ENCODE measurements at places on chromosomes 4 and X.

- no peak for DNase-seq
These were observed 201.0 kb downstream of the SPRY1 start for GRCh38 chr4:123597586-123597985.

GRCh38 chr4:1952058-1952700, 56.6 kb downstream of the NELFA start:
- no peak for DNase-seq

DNA sequence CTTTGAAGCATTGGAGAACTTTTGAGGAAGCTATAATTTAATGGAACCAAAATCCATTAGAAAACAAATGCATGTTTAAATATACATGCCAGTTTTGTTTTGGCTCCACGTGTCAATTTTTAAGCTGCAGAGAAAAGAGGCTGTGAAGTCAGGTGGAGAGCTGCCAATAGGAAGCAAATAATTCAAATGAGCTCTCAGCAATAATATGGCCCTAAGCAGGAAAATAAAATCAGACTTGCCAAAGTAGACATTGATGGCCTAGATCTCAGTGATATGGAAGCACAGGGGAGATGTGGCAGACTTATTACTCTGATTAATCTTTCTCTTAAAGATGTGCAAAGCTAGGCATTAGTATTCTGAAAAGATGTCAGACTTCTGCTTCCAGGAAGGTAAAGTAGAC, 769.8 kb upstream of the NDST4 start:
- DNase-seq, result no peak

DNA sequence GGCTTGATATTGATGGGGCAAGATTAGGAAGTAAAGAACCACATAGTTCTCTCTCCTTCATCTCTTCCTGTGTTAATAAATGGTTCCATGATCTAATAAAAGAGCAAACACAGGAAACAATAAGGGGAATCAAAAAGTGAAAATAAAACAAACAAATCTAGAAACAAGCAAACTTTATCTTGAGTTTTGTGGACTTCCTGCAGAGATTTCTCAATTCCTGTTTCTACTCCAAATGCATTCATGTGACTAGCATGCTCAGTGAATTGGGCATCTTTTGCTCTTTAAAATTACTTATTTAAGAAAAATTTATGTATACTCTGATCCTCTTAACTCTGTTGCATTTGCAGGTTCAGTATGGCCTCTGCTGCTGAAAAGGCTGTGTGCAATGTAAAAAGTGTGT, 682.0 kb downstream of the KCTD8 start:
- DNase-seq, result no peak

GRCh38 chrX:39563178-39563577, 534.6 kb downstream of the BCOR start:
- DNase-seq, result no peak

All from CD4-positive, alpha-beta T cell treated with Interleukin-6 at 100 ng/mL for 8 hours (primary cell).